Adipocyte (in vitro differentiated cells): ENCODE measurements at places on chromosomes 6 and 20.
A peak's percentile ranks its signal among the peaks of the same experiment; 100 is the strongest.

DNA sequence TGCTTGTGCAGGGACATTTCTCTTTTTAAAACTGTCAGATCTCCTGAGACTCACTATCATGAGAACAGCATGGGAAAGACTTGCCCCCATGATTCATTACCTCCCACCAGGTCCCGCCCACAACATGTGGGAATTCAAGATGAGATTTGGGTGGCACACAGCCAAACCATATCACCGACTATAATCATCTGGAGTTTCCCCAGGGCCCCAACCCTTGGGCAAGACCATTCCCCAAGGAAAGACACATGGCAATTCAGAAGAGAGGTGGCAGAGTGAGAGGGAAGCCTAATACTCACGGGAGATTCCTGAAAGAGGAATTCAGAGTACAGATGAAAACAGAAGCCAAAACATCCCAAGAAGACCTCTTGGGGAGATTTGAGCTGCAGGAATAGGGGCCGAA is 291.0 kb upstream of the PLCB4 start:
- no peak for DNase-seq

- peak; percentile 81 for DNase-seq
These were observed 64.4 kb downstream of the GTF2H5 start for GRCh38 chr6:158232316-158233213.

DNA sequence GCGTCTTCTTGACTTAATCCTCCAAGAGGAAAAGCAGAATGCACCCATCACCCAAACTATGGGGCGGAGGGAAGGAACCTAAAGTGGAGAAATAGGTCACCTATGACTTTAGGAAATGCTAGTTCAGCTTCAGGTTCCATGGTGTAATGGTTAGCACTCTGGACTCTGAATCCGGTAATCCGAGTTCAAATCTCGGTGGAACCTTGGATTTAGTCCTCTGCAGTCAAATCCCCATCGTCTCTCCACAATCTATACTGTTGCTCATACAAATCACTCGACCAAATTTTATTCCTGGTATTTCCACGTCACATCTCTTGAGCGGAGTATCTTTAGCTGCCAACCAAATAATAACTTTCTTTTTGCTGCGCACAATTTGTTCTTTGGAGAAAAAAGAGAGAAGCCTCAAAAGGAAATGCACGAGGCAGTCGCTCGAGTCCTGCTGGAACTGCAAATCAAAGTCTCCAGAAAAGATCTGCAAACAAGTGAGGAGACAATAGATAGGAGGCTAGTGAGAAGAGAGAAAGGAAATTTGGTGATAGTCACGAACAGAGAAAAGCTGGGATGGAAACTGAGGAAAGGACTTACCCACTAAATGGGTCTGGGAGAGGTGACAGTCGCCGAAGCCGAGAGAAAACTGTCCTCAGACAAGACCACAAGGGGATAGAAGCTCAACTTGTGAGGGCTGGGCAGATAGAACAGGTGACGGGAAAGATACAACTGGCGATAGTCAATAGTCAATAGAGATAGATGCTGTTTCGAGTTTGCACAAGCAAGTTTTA is 16.6 kb downstream of the POM121L2 start:
- DNase-seq, result peak; percentile 59

- DNase-seq, result no peak
These were observed 24.3 kb upstream of the TAB2 start for GRCh38 chr6:149293244-149293643.

GRCh38 chr20:33784225-33784624 is 26.9 kb upstream of the CHMP4B start:
- no peak for DNase-seq

- peak; percentile 46 for DNase-seq
These were observed 55.1 kb downstream of the KIF16B start for GRCh38 chr20:16517946-16518783.

DNA sequence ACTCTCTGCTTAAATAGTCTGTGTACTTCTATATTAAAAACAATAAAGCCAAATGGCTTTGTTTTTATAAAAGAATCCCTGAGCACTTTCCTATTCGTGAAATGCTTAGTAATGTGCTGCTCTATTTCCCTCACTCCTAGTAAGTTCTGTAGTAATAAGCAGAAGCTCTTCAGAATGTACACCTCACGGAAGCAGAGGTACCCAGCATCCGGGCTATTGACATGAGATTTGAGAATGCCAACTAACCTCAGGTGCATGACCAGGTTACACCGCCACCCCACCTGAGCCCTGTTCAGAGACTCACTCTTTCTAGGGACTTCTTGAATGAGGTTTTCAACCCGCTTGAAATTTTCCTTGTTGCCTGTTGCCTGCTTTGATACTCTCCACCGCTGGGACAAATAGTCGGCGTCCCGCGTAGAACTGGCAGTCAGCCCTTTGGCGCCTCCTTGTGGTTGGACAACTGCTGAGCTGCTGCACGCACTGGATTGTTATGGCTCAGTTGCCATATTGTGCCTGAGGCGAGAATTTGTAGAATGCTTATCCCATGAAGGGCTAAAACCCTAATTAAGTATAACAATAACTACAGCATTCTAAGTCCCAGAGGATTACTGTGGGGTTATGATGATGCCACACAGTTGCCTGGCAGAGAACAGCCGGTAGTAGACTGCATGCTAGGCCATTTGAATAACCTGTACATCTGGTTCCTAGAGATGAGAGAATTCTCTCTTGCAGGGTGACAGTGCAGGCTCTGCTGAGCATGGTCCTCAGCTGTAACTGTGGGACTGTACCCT is 95.4 kb downstream of the KHDC1L start:
- peak; percentile 94 for DNase-seq

GRCh38 chr6:158361961-158362669 is 49.9 kb downstream of the TULP4 start:
- no peak for DNase-seq

DNA sequence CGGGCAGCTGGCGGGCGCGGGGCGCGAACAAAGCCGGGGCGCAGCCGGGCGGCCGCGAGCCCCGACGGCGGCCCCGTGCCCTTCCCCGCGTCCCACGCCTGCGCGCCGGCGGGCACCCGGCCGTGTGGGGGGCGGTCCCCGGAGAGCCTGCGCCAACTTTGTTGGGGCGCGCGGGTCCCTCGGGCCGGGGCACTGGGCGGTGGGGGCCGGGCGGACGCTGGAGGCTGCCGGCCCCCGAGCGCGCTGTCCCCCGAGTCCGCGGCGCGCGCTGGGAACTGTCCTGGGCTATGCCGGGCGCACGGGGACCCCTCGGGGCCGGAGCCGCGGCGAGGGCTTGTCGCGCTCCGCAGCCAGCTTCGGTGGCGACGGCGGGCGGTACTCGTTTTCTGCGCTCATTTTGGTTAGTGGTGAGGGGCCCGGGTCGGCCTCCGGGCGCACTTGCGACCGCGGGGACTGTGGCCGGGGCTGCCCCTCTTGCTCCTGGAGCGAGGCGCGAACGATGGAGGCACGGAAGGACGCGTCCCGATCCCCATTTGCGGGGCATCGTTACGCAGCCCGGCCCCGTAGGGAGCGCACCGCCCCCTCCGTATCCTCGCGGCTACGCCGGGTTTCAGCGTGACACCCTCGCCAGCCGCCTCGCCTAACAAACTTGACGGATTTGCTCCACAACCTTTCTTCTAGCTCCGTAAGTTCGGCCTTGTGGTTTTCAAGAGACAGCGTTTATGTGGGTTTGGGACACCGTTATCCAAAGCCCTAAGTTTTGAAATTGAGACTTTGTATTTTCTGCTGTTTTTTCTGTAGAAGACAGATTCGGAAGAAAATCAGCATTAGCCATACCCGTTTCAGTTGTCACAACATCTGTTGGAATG is 622 bp downstream of the SS18L1 start:
- peak; percentile 89 for DNase-seq

GRCh38 chr6:64280569-64280968 is 645.0 kb downstream of the PHF3 start:
- DNase-seq, result peak; percentile 14

DNA sequence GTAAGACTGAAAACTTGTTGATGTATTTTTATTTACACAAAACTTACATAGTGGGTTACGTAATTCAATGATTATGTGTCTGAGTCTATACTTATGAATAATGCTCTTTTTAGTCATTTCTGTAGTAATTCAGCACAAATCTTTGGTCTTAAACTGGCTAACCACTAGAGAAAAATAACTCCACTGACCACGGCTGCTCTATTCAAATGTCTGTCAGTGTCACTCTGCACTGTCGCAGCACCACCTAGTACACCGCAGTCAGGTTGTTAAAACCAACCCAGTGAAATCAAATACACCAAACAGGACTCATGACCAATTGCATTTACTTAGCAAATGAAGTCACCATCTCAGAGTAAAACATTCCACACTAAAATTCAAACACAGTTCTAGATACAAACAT is 93.5 kb upstream of the CCDC28A start:
- DNase-seq, result no peak

GRCh38 chr6:48835421-48835958 is 627.6 kb downstream of the MMUT start:
- peak; percentile 5 for DNase-seq

- DNase-seq, result peak; percentile 78
These were observed 1.1 kb downstream of the GNL1 start for GRCh38 chr6:30554962-30555815.

DNA sequence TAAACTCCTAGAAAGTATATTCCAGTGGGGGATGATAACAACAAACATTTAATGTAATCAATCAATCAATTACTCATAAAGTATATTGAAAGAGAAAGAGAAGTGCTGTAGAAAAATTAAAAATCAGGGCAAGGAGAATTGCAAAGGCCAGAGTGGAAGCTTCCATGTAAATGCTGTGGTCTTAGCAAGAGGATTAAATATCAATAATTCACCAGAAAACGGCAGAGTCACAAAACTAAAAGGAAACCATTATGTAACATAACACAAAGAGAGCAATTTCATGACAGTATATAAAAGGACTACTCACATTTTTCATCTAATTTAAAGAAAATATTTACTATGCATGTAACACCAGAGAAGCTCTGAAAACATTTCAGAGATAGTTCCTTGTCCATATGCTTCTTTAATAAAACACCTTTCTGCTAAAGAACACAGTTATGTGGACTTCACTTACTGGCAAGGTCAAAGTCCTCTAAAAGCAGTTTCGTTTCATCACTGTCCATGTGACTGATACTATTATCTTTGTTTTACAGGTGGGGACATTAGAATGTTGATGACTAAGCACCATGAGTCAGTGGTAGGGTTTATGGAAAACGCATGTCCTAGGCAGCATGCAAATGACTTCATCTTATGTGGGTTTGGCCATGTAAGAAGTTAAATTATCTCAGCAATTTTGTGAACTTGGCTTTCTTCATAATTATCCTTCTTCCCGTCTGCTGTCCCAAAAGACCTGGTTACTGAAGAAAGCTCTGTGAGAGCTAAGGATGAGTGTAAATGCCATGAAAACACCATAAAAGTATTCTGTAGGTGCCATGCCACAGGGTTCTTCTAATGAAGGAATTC is 185.8 kb upstream of the TENT5A start:
- peak; percentile 75 for DNase-seq

GRCh38 chr6:118892355-118892991 is 1.5 kb upstream of the ASF1A start:
- DNase-seq, result no peak

DNA sequence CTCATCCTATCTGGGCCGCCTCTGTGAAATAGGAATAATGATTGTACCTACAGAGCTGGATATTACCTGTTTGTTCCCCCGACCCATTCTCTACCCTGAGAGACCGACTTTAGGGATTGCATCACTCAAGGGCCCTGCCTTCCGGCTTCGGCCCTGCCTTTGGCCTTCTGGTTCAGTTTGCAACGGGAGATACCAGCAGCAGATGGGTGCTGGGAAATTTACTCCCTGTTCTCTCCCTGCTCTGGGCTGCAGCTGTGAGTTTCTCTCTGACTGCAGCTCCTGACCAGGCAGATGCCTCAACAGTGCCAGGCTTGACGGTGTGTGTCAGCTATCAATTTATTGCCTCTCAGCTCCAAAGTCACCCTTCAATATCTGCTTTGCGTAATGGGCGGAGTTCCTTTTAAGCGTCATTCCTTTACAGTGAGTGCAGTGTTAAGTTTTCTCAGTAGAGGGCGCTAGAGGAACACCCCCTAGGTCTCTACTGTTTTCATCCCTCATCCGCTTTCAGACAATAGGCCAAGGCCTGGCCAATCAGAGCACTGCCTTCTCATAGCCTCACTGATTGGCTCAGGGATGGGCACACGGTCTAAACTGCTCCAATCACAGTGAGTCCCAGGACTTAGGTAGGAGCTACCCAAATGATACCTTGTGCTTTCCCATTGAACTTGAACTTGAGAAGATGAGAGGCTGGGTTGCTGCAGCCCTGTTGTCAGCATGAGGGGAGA is 30.0 kb downstream of the KCNG1 start:
- peak; percentile 62 for DNase-seq

GRCh38 chr6:149905371-149905910 is 7.5 kb upstream of the RAET1E start:
- no peak for DNase-seq

DNA sequence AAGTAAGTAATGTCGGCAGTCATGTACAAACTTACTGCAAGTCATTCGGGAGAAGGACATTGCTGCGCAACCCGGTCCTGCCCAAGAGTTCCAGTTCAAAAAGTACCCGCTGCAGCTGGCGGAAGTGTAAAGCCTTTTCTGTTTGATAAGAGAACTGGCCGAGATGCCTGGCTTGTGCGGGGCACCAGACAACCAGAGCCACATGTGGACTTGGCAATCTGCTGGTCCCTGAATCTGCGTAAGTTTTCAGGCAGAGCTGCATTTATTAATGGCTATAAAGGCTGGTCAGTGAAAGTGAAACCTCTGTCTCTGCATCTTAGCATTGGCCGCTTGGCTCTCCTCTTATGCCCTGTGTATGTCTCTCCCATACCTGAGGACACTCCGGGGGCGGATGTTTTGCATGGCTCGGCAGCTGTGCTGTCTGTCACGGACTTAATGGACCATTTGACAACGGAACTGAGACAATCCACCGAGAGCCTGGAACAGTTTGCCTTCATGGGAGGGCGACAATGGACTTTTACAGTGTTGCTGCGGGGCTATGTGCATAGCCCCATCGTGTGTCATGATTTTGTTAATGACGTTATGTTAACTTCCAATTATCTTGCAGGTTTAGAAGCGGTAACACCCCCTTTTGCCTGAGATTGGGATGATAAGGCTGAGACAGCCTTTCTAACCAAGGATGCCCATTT is 19.8 kb upstream of the RGS17 start:
- no peak for DNase-seq

DNA sequence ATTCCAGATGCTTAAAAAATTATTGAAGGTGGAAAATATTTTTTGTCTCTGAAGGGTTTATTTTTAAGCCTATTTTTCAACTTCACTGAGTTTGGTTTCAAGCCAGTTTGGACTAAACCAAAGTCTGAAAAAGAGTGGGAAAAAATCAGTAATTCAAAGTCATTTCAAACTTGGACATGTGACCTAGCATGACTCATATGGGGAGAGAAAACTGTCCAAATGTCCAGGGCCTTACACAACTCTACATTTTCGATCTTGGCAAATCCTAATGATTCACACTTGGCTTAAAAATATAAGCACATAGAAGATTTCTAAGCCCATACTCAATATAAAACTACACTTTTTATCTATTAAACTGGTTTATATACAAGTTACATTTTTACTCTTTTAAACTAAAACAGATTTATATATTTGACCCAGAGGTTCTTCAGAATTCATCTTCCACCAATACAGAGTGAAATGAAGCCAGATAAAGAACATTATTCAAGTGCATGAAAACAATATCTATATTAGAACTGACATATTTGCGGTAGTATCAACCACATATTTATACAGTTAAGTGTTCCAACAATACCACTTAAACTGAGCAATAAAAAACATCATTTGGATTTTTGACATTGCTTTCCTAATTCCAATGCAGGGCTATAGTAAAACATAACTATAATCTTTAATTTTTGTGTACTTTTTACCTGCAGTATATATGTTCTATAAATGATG is 110.3 kb upstream of the TCF21 start:
- peak; percentile 92 for DNase-seq

- DNase-seq, result no peak
These were observed 617.2 kb upstream of the ID4 start for GRCh38 chr6:19219931-19220330.
